DMS53 (cell line): ENCODE measurements at places on chromosomes 1 and 21.
A peak's percentile ranks its signal among the peaks of the same experiment; 100 is the strongest.

DNA sequence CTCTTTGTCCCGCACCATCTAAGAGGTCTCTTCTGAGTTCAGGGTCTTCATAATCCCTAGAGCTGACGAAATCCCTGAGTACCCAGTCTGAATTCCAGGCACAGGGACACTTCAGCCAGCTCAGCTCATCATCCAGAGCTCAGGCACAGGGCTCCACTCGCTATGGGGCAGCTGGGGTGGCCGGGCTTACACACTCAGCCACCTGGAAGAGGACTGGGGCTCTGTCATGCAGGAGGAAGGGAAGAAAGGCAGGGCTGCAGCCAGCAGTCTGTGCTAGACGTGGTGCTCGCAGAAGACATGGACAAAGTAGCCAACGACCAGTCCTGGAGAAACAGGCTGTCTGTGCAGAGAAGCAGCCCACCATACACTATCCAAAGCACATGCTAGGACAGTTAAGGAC, 88.5 kb downstream of the POFUT2 start:
- DNase-seq: no peak

GRCh38 chr1:26570287-26570686, 40.7 kb downstream of the RPS6KA1 start:
- DNase-seq: no peak

GRCh38 chr1:52455686-52456085, 51.3 kb downstream of the PRPF38A start:
- no peak for DNase-seq

GRCh38 chr1:223245411-223245810, 102.4 kb upstream of the TLR5 start:
- DNase-seq: no peak

- peak; percentile 37 for DNase-seq
Observed at GRCh38 chr21:31991356-31992331, 118.8 kb downstream of the HUNK start.

- DNase-seq: no peak
Observed at GRCh38 chr1:219506473-219506899, 106.4 kb downstream of the ZC3H11B start.

GRCh38 chr1:110585481-110585880, 20.7 kb downstream of the KCNA2 start:
- no peak for DNase-seq

- DNase-seq: no peak
Observed at GRCh38 chr1:224743608-224744164, 127.6 kb downstream of the CNIH3 start.

- DNase-seq: peak; percentile 26
Observed at GRCh38 chr1:156244126-156244525, 2.1 kb downstream of the BGLAP start.

DNA sequence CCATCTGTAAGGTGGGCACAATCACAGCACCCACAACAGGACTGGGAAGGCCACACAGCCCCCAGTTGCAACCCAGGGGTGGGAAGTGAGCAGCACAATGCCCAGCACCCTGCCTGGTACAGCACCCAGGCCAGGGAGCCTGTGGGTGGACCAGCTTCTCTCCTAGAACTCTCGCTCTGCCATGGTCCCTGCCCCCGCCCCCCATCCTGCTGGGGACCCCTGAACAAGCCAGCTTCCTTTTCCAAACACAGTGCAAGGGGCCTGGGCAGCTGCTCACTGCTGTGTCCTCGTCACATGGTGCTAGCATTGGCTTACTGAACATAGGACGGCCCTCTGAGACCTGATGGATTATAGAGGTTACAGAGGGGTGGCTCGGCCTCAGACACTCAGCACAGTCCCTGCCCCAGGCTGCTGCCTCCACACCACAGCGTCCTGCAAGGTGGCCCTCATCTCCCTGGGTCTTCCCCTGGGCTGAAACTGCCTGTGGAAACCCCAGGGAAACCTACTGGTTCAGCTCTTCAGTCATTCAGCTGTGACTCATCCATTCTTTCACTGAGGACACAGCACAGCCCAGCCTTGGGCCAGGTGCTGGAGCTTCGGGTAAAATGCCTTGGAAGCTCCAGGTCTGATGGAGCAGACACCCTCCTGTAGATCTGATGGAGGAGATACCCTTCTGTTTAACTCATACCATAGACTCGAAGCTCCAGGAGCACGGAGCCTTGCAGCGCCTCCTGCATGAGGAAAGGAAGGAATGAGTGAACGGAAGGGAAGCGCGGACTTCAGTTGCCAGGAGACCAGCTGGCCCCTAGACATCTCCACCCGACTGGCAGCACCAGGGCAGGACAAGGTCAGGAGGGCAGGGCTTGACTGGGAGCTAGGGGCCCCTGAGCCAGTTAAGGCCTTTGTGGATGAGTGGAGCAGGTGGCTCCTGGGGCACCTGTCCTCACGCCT, 8.1 kb upstream of the PRDM16 start:
- DNase-seq: no peak

DNA sequence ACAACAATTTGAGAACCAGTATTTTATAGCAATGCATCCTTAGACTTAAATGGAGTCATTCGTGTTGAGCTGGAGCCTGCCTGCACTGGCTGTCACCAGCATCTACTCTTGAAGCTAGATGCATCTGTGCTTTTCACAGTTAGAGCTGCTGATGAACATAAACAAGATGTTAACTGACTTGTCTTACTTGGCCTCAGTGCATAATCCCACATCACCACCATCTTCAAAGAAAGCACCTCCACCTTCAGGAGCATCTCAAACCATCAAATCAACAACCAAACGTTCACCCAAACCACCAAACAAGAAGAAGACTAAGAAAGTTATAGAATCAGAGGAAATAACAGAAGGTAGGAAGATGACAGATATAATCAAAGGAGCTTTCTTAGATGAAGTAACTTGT, 71.1 kb downstream of the TPR start:
- no peak for DNase-seq

DNA sequence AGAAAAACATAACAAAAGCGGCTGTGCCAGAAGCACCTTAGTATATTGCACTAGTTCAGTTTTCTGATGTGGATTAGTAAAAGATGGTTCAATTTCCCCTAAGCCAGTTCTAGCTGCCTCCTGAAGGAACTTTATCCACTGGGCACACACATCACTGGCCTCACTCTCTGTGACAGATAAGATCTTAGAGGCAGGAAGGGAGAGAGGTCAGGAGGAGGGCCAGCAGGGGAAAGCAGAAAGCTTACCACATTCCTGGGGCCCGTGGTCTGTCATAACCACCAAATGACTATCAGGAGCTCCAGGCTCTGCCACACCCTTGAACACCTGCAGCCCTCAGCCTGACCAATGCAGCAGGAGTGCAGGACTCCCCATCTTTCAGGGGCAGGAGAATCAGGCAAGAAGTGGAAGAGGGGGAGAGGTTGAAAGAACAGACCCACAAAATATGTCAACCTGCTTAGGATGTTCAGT, 37.8 kb downstream of the LRRC71 start:
- no peak for DNase-seq

DNA sequence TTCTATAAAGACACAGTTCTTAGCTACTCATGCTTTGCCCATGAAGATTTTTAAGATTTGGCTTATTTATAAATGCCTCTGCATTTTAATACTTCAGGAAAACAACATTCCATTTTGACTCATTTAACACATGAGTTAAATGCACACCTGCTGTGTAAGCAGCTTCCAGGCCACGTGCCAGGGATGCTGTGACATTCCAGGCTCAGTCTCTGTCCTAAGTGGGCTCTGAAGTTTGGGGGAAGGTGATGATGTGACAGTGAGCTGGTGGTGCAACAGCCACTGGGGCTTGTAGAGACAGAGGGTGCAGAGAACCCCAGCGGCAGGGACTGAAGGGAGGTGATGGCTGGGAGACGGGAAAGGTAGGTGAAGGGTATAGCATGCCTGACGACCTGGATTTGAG, 40.7 kb downstream of the HHAT start:
- no peak for DNase-seq

GRCh38 chr1:192439373-192440025, 122.7 kb downstream of the RGS21 start:
- DNase-seq: peak; percentile 67

DNA sequence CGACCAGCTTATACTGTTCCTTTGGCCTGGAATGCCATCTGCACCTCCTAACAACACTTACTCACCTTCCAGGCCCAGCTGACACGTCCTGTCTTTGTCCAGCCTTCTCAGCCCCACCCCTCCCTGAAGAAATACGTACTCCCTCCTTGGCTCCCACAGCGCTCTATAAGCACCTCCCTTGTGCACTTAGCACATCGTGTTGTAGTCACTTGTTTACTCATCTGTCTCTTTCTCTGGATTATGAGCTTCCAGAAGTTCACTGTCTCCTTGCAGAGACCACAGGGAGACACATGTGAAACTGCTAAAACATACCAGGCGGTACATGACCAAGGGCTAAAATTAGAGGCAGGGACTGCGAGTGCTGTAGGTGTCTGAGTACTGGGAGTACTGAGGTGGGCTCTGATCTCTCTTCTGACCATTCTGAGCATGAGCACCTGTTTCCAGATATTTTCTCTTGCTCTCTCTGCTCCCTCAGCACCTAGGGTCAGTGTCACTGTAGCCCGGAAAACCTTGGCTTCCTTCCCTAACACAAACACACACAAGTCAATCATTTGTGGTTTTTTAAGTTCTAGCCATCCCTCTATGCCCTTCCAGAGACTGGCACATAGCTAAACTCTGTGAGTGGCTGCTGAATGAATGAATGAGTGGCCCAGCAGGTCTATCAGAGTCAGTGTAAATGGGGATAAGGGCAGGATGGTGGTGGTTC, 5.1 kb downstream of the DCST1 start:
- no peak for DNase-seq

DNA sequence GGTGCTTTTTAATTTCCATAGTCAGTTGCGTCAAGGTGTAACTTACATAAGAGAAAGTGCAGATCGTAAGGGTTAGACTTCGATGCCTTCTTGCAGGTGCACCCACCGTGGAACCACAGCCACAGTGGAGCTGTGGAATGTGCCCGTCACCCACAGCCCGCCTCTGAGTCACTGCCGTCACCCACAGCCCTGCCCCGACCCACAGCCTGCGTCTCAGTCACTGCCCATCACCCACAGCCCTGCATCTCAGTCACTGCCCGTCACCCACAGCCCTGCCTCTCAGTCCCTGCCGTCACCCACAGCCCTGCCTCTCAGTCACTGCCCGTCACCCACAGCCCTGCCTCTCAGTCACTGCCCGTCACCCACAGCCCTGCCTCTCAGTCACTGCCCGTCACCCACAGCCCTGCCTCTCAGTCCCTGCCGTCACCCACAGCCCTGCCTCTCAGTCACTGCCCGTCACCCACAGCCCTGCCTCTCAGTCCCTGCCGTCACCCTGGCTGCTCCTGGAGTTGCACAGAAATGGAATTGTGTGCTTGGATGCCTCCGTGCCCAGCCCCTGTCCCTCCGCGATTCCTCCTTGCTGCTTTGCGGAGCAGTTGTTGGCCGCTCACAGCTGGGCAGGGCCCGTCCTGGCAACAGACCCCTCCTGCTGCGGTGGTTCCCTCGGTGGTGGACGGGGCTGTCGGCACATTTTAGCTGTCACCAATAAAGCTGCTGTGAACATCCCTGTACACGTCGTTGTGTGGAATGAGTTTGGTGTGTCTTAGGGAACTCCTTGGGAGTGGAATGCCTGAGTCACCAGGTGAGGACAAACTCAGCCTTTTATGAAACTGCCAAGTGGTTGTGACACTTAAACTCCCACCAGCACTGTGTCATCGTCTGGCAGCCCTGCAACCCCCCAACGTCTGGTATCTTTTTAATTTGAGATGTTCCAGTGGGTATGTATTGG, 44.9 kb upstream of the COL6A2 start:
- no peak for DNase-seq
